ENCODE measurements at places on chromosomes 2 and 18. TPM values are rescaled to one million over a fixed set of nuclear protein-coding genes. Genes with fewer than 3 reads are reported as not detected.

EPB41L3 gene
- total RNA-seq: 0.97 TPM

AQP12B gene
- total RNA-seq: not detected

RRM2 gene
- 45.8 TPM for total RNA-seq

IGFBP5 gene
- total RNA-seq: 754 TPM

NCKAP5 gene
- total RNA-seq: 28.7 TPM

AKAIN1 gene
- not detected for total RNA-seq

PAIP2B gene
- under 0.01 TPM for total RNA-seq

C1QL2 gene
- not detected for total RNA-seq

FOXI3 gene
- not detected for total RNA-seq

DPP10 gene
- total RNA-seq: 0.32 TPM

DNMT3A gene
- 11.7 TPM for total RNA-seq

DPYSL5 gene
- total RNA-seq: not detected

NT5C1B gene
- not detected for total RNA-seq

CHCHD5 gene
- total RNA-seq: 7.4 TPM

ADCYAP1 gene
- total RNA-seq: not detected

CTAGE1 gene
- 0.43 TPM for total RNA-seq

TEKT4 gene
- total RNA-seq: not detected

ALLC gene
- total RNA-seq: not detected

NAT8 gene
- not detected for total RNA-seq

CFC1 gene
- not detected for total RNA-seq

DSG4 gene
- not detected for total RNA-seq

CD207 gene
- total RNA-seq: not detected

FBXO48 gene
- 0.32 TPM for total RNA-seq

GTF2A1L gene
- total RNA-seq: 4.7 TPM

LRRC30 gene
- not detected for total RNA-seq

FLACC1 gene
- total RNA-seq: 0.64 TPM

ITM2C gene
- 37.1 TPM for total RNA-seq

DCDC2C gene
- not detected for total RNA-seq

C2orf15 gene
- not detected for total RNA-seq

PTPN4 gene
- 28.5 TPM for total RNA-seq

CFAP65 gene
- total RNA-seq: not detected

SERTAD2 gene
- total RNA-seq: 6.8 TPM

SLC4A3 gene
- total RNA-seq: 5.6 TPM

ST6GAL2 gene
- total RNA-seq: 5.2 TPM

RESP18 gene
- not detected for total RNA-seq

DHRS9 gene
- total RNA-seq: not detected

RNF152 gene
- total RNA-seq: 11.7 TPM

SMYD1 gene
- total RNA-seq: under 0.01 TPM

FZD7 gene
- total RNA-seq: 14.7 TPM

MAL gene
- total RNA-seq: not detected

ZNF532 gene
- 45.1 TPM for total RNA-seq

SNORC gene
- 0.86 TPM for total RNA-seq

LRATD1 gene
- 1.7 TPM for total RNA-seq

GALNT5 gene
- 7.7 TPM for total RNA-seq

REG3G gene
- total RNA-seq: not detected

IL1B gene
- 2.6 TPM for total RNA-seq

KRTCAP3 gene
- not detected for total RNA-seq

NBEAL1 gene
- 57.9 TPM for total RNA-seq

SCN9A gene
- 72.1 TPM for total RNA-seq

All from fibroblast of villous mesenchyme (primary cell).